ENCODE measurements at places on chromosomes 13 and 19. TPM values are rescaled to one million over a fixed set of nuclear protein-coding genes. Genes with fewer than 3 reads are reported as not detected.

DNA sequence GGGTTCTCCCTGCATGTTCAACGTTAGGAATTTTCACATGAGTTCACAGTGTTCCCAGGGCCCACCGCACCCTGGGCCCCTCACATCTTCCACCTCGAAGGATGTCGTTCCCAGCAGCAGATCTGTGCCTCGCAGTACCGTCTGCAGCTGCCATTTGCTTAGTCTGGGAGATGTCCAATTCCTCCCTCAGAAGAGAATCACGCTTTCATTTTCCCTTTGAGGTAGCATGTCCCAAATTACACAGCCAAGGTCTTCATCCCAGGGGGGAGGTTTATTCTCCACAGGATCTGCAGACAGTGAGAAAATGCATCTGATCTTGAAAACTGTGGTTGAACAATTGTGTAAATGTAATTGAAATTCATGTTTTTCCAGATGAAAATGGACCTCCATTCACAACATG is 150.2 kb downstream of the DCT start:
- no peak overlapping the region for H3K4me3 ChIP-seq
- peaks cover 14% of the 10 kb centered on the region for H3K4me1 ChIP-seq
- H3K27ac ChIP-seq, result no peak overlapping the region
- no peaks in the 10 kb centered on the region for H3K27me3 ChIP-seq

DNA sequence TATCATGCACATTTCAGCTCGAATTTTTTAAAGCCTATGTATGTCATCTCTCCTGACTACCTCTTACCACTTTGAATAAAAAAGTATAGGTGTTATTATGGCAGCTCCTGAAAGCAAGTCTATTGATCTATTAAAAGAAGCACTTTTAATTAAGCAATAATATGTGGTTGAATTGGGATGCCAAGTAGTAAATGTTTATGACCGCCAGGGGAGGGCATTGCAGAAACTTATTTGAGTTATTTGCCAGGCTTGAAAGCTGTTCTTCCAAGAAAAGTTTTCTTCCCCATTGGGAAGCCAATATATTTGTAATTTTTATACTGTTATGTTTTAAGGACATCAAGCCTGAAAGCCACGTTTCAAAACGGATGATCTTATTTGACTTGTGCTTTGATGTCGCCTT is 88.1 kb upstream of the SOX21 start:
- H3K4me1 ChIP-seq, result no peaks in the 10 kb centered on the region
- H3K36me3 ChIP-seq, result no peaks in the 10 kb centered on the region
- H3K4me3 ChIP-seq, result no peak overlapping the region
- no peak for DNase-seq
- H3K27ac ChIP-seq, result no peak overlapping the region

GRCh38 chr19:1768248-1768647 is 14.9 kb downstream of the ONECUT3 start:
- H3K4me3 ChIP-seq, result no peak overlapping the region
- no peak overlapping the region for H3K27ac ChIP-seq
- H3K4me1 ChIP-seq, result peaks cover 2% of the 10 kb centered on the region
- no peaks in the 10 kb centered on the region for H3K36me3 ChIP-seq

DNA sequence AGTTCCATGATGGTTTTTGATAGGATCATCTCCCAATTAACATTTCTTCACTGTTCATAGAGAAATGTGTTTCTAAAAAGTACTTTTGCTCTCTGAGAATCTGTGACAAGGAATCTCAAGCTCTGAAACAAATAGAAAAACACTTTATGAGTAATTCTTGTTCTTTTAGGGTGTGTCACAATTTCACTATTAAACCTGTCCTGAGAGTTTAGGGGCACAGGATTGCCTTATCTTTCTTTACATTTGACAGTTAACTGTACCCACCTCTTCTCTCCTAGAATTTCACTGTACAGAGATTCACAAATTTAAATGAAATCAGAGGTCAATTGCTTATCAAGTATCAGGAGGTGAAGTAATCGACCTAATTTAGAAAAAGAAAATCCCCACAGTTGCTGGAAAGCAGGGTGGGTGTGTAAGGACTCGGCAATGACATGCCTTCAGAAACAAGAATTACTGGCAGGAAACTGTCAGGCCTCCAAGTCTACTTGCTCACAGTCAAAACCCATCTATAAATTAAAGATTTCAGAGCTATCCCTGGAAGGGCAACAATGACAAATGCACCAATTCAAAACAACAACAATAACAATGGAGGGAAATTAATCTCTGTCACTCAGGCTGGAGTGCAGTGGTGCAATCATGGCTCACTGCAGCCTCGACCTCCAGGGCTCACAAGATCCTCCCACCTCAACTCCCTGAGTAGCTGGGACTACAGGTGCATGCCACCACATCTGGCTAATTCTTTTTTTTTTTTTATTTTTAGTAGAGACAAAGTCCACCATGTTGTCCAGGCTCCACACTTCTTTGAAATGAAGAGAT is 250.2 kb downstream of the ABCC4 start:
- DNase-seq, result no peak
- no peak overlapping the region for H3K27ac ChIP-seq
- H3K27me3 ChIP-seq, result no peaks in the 10 kb centered on the region
- H3K4me3 ChIP-seq, result no peak overlapping the region
- H3K4me1 ChIP-seq, result no peaks in the 10 kb centered on the region
- no peaks in the 10 kb centered on the region for H3K36me3 ChIP-seq

DNA sequence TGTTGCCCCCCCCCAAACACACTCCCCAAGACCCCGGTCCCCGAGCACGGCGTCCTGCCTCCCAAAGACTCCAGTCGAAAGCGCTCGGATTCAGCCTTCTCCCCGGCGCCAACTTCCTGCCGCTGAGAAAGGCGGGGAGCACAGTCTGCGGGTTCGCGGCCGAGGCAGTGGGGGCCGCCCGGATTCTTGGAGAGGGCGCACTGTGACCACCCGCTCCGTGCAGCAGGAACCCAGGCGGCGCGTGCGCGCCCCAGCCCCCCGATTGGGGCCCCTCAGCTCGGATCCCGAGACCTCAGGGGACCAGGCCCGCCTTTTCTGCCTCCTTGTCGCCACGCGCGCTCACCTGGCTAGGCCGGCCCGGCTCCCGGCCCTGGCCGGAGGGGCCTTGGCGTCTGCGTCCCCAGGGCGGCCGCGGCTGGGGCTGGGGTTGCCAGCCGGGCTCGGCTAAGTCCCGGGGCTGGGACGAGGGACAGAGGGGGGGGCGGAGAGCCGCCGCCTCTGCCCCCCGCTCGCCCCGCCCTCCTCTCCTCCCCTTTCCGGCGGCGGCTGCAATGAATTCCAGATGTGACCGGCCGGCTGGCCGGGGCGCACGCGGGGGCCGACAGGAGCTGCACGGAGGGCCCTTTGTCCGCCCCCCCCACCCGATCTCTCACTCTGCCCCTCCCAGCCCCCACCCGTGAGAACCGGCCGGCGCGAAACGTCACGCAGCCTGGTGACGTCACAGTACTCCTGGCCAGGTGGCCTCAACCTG is at the start of gene S1PR2:
Gene S1PR2 (minus strand): TSS at position 471 of the 751 bp plus-strand sequence. CDS start 6,426 bp downstream, outside the sequence.
- H3K4me3 ChIP-seq, result peak within 1 kb of the TSS; percentile 96
- DNase-seq, result peak; percentile 91
- H3K4me1 ChIP-seq, result peaks cover 44% of the 10 kb centered on the region
- no peaks in the 10 kb centered on the region for H3K27me3 ChIP-seq
- peak within 1 kb of the TSS; percentile 94 for H3K27ac ChIP-seq
- H3K36me3 ChIP-seq, result no peaks in the 10 kb centered on the region

GRCh38 chr13:59545007-59545406 is 618.7 kb downstream of the DIAPH3 start:
- no peak overlapping the region for H3K4me3 ChIP-seq
- H3K27ac ChIP-seq, result no peak overlapping the region
- no peaks in the 10 kb centered on the region for H3K4me1 ChIP-seq
- no peaks in the 10 kb centered on the region for H3K27me3 ChIP-seq
- H3K36me3 ChIP-seq, result no peaks in the 10 kb centered on the region
- no peak for DNase-seq

- H3K36me3 ChIP-seq, result no peaks in the 10 kb centered on the region
- no peak overlapping the region for H3K4me3 ChIP-seq
- no peak overlapping the region for H3K27ac ChIP-seq
- H3K4me1 ChIP-seq, result no peaks in the 10 kb centered on the region
- no peak for DNase-seq
Measured at GRCh38 chr19:33424181-33424580, 50.7 kb downstream of the CEBPG start.

- no peak for DNase-seq
- H3K27ac ChIP-seq, result no peak overlapping the region
- H3K36me3 ChIP-seq, result peaks cover 35% of the 10 kb centered on the region
- no peaks in the 10 kb centered on the region for H3K27me3 ChIP-seq
- no peaks in the 10 kb centered on the region for H3K4me1 ChIP-seq
Measured at GRCh38 chr13:77114271-77114670, 87.3 kb upstream of the FBXL3 start.

DNA sequence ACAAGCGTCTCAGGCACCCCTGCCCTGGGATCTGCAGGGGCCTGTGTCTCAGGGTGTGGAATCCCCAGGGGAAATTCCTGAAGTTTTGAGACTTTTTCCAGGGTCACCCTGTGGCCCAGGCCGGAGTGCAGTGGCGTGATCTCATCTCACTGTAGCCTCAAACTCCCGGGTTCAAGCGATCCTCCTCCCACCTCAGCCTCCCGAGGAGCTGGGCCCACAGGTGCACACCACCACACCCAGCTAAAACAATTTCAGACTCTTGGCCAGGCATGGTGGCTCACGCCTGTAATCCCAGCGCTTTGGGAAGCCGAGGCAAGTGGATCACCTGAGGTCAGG is 4.0 kb downstream of the CAPN12 start:
- H3K27ac ChIP-seq, result no peak overlapping the region
- no peaks in the 10 kb centered on the region for H3K36me3 ChIP-seq

- no peaks in the 10 kb centered on the region for H3K36me3 ChIP-seq
- no peak overlapping the region for H3K27ac ChIP-seq
- no peak for DNase-seq
- no peak overlapping the region for H3K4me3 ChIP-seq
- no peaks in the 10 kb centered on the region for H3K27me3 ChIP-seq
Measured at GRCh38 chr19:16899566-16900075, 10.8 kb downstream of the F2RL3 start.

DNA sequence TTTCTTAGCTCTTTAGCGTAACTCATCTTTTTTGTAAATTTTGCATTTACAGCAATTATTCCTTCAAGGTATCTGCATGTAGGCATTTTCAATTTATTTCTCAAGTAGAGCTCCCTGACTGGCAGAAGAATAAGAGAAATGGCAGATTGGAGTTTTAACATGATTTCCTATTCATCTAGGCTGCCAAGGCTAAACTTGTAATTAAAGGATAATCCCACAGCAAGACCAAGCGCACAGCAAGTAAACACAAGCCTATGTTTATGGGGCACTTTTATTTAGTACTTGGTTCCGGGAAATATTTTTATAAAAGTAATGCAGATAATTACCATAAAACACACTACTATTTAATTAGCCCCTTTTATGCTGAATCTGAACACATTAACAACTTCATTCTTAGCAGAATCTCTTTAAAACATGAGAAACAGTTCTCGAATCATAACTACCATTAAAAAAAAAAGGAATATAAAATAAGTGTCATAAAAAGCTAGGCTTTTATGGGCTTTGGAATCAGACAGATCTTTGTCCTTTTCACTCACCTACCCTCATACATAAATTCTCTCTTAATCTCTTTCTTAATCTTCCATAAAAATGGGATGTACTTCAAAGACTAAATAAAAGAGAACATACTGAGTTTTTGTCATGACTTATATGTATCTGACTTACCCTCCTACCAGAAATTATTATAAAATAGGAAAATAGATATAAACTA is 961.6 kb upstream of the MIR17HG start:
- H3K4me3 ChIP-seq, result no peak overlapping the region
- no peak overlapping the region for H3K27ac ChIP-seq
- H3K27me3 ChIP-seq, result no peaks in the 10 kb centered on the region

DNA sequence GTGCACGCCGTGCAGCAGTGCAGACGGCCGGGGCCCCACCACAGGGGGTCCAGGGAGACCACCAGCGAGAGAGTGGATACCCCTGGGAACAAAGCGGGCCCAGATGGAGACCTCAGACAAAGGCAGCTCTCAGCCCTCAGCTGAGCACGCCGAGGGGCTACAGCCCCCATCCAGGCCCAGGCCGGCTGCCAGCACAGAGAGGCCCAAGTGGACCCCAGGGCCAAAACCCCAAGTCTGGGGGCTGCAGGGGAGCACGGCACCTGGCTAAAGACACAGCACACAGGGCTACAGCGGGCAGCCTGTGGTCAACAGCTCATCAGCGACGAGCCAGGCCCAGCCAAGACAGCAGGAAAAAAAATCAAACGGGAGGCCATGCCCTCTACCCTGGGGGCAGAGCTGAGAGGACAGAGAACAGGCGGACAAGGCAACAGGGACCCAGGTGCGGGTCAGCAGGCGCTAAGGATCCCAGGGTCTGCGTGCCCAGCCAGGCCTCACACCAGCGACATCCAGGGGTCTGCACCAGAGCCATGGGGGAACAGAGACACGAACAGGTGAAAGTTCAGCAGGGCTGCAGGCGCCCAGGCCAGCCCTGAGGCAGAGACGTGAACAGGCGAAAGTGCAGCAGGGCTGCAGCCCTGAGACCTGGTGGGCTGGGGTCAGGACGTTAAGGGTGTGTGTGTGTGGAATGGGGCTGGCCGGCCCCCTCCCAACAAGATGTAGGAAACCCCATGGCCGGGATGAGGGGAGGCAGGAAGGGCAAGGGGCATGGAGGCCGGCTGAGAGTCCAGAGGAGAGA is 34.3 kb downstream of the RASA3 start:
- no peaks in the 10 kb centered on the region for H3K36me3 ChIP-seq
- peak; percentile 55 for DNase-seq
- peaks cover 4% of the 10 kb centered on the region for H3K4me1 ChIP-seq
- no peak overlapping the region for H3K4me3 ChIP-seq

DNA sequence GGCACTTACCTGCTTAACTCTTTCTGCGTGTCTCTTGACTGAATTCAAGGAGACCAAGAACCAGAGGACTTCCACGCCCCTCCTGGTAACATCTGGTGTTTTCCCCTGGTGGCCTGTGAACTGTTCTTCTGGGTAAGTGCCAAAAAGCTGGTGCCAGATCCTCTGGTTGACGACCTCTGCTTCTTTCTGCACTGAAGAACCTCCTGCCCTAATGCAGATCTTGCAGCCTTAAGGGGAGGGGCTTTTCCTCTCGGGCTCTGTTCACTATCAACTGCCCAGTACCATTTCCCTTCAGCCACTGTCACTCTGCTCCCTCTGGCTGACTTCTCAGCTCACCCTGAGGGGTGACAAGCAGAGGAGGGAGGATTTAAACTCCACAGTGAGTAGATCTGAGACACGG is 6.1 kb upstream of the ERVV-1 start:
- no peaks in the 10 kb centered on the region for H3K27me3 ChIP-seq
- no peak overlapping the region for H3K4me3 ChIP-seq
- H3K27ac ChIP-seq, result no peak overlapping the region
- DNase-seq, result no peak

Gene RAB3D
- total RNA-seq, result 52.7 TPM

Gene SERPINE3
- total RNA-seq, result not detected

Gene SOX1
- total RNA-seq, result not detected
